Activated gamma-delta T cell (primary cell): ENCODE measurements at places on chromosomes 7 and 10.

DNA sequence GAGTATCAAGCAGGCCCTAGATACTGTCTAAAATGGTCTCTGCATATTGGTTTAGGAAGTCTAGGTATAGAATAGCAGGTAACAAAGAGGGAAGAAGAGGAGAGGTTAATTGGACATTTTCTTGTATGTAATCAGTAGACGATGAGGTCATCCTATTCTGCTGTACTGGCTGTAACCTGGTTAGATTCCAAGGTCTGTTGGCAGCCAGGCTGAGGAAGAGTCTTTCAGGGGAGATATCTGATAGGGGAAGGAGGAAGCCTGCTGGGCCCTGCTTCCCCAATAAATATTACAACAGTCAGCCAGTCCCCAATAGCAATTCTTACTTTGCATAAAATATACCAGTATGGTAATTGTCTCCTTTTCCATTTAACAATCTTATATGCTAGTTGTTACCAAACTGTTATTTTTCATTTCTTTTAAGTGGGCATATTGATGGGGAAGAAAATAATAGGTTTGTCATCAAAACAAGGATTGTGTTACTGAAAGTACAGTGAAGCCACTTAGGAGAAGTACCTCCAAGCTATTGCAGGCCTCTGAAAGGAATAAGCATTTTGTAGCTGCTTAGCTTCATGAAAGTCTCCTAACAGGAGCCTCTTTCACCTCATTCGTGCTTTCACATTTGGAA is 186.4 kb downstream of the LRRC4 start:
- DNase-seq: no peak

- DNase-seq: no peak
Observed at GRCh38 chr10:42475168-42476098, 162.9 kb downstream of the ZNF33B start.

DNA sequence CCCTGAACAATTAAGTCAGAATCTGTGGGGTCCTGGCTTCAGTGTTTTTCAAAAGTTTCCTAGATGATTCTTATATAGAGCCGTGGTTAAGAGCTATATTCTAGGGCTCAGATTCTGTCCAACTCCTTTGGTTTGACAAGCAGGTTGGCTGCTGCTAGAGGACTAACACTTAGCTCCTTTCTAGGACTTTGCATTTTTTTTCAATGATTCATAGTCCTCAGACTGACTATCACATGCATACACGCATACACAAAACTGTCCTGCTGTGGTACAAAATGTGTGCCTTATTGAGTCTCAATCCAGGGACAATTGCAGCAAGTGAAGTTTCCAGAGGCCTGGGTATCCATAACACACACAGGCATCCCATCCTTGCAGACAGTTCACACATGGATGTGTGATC is 392.0 kb downstream of the NRG3 start:
- no peak for DNase-seq

DNA sequence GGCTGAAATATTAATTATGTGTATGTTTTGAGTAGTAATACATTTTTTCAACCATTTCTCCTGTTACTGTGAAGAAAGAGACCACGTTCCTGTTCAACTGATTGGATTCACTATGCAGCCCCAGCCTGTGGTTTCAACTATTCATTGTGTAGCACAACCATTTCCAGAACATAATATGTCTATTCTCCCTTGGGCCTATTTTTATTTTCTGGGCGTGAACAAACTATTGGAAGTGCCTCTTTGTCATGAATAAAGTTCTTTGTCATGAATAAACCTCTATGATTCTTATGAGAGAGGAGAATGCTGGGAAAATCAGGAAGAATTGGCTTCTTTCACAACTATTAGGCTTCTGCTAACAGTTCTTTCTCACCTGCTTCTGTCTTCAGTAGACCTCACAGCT is 152.4 kb downstream of the GNAT3 start:
- no peak for DNase-seq

GRCh38 chr10:111785921-111786320 is 397.6 kb downstream of the GPAM start:
- DNase-seq: no peak
